Peyer's patch (tissue), 4 donors: ENCODE measurements at places on chromosomes 1 and 21. TPM values are rescaled to one million over a fixed set of nuclear protein-coding genes. Genes with fewer than 3 reads are reported as not detected.

S100A5 gene
- total RNA-seq = not detected

USH2A gene
- not detected for total RNA-seq

AKR7A2 gene
- 122 TPM for total RNA-seq

LCE1B gene
- not detected for total RNA-seq

GBP6 gene
- total RNA-seq = not detected

GRCh38 chr1:156025876-156026275, 5.1 kb upstream of the SSR2 start:
- H3K27me3 ChIP-seq = no peaks in the 10 kb centered on the region
- no peaks in the 10 kb centered on the region for H3K4me1 ChIP-seq
- peak; percentile 67 for DNase-seq
- no peak overlapping the region for H3K27ac ChIP-seq
- no peaks in the 10 kb centered on the region for H3K36me3 ChIP-seq
- no peak overlapping the region for H3K4me3 ChIP-seq

GRCh38 chr1:156662005-156662799, 15.0 kb downstream of the NES start:
- peaks cover 28% of the 10 kb centered on the region for H3K4me1 ChIP-seq
- H3K4me3 ChIP-seq = no peak overlapping the region
- no peaks in the 10 kb centered on the region for H3K36me3 ChIP-seq
- DNase-seq = no peak

DNA sequence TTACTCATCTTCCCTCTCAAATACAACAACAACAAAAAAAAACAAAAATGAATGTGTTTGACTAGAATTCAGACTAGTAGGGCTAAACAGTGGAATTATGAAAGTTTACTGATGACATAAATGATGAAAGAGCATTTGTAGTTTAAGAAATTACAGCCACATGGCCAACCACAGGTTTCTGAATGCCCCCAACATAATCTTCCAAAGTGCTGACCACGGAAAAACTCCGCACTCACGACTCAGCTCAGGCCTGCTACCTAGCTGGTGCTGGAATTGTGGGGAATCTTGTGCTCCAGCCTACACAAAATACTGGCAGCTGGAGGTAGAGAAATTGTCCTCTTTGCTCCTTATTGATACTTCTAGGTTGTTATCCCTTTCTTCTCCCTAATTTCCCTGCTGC, 23.6 kb upstream of the TBX15 start:
- no peaks in the 10 kb centered on the region for H3K36me3 ChIP-seq
- peaks cover 13% of the 10 kb centered on the region for H3K27me3 ChIP-seq
- DNase-seq = no peak
- H3K4me3 ChIP-seq = no peak overlapping the region
- H3K4me1 ChIP-seq = no peaks in the 10 kb centered on the region
- no peak overlapping the region for H3K27ac ChIP-seq

DNA sequence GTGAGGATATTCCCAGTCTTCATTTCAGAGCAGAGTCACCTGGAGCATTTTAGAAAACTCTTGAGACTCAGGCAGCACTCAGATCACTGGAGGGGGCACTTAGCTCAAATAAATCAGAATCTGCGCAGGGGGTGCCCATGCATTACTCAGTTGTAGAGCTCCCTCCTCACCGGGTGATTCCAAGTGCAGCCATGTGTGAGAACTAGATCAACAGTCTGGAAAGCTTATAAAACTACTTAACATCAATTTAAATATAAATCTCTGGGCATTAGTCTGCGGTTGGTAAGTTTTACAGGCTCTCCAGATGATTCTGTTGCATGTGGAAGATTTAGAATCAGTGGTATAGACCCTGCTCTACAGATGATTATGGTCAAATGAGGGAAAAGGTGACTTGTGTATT, 128.6 kb downstream of the ST6GALNAC3 start:
- no peaks in the 10 kb centered on the region for H3K27me3 ChIP-seq
- H3K4me1 ChIP-seq = no peaks in the 10 kb centered on the region
- no peak overlapping the region for H3K4me3 ChIP-seq
- no peak for DNase-seq
- H3K36me3 ChIP-seq = no peaks in the 10 kb centered on the region

DNA sequence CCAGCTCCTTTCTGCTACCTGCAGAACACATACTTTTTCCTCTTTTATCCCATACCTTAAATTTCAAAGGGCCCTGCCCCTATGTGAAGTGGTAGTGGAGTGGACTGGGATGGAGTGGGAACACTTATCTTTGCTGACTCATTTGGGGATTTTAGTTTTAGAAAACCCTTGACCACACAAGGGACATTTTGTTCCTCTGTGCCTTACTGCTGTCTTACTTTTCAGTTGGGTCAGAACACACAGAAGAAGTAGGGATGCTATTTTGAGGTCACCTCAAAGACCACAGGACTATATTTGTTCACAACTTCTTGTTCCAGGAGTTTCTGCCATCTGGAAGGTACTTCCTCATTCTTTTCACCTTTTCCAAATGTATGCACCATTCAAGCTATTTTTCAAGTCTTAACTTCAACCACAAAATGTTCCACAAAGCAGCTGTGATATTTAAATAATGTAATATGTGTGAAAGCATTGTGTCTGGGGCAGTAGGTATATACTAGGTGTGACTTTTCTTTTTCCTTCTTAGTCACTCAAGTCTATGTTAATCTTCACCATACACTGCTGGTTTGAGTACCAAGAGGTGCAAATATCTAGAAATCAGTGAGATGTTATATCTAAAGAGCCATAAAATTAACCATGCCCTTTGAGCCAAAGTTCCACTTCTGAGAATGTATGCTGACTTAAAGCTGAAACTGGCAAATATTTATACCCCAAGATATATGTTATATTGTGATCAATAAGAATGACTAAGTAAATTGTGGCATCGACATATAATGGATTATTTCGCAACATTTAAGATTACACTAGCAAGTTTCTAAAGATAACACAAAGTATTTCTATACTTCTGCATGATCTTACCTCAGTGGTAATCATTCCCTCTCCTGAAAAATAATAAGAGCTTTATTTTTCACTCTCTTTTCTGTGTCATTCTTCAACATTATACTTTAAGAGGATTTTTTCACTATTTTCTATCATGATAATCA, 308.5 kb downstream of the MRPL39 start:
- H3K4me1 ChIP-seq = no peaks in the 10 kb centered on the region
- no peak for DNase-seq
- H3K27ac ChIP-seq = no peak overlapping the region
- H3K4me3 ChIP-seq = no peak overlapping the region

DNA sequence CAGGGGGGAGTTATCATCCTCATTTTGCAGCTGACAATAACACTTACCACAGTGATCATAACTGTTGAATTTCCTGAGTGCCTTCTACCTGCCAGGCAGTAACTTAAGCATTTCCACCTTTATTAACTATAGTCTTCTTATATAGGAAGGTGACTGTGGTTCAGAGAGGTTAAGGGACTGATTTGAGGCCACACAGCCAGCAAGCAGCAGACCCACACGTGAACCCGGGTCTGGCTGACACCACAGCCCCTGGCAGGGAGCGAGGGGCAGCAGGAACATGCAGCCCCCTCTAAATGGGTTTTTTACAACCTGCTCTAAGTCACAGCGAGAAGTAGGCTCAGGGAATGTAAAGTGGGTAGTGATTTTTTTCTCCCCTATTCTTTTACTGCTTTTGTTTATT, 248.2 kb downstream of the KAZN start:
- no peak for DNase-seq
- no peak overlapping the region for H3K4me3 ChIP-seq
- no peaks in the 10 kb centered on the region for H3K36me3 ChIP-seq

DNA sequence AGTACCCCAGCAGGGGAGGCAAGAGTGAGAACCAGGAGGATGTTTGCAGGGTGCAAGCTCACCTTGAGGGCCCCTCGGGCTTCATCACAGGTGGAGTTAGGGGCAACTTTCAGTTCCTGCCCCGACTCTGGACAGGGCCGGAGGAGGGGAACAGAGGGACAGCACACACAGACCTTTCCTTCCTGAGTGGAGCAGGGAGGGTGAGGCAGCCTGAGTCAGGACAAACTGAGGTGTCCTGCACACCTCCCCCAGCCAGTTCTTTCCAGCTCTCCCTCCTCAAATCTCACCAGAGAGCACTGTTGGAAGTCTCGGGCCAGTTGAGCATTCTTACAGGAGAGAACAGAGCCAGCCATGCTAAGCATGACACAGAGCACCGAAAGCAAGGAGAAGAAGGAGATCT, 1.5 kb downstream of the ENTREP3 start:
- H3K36me3 ChIP-seq = no peaks in the 10 kb centered on the region
- DNase-seq = no peak
- no peaks in the 10 kb centered on the region for H3K27me3 ChIP-seq
- H3K4me3 ChIP-seq = peak overlapping the region; percentile 93
- peaks cover 23% of the 10 kb centered on the region for H3K4me1 ChIP-seq

DNA sequence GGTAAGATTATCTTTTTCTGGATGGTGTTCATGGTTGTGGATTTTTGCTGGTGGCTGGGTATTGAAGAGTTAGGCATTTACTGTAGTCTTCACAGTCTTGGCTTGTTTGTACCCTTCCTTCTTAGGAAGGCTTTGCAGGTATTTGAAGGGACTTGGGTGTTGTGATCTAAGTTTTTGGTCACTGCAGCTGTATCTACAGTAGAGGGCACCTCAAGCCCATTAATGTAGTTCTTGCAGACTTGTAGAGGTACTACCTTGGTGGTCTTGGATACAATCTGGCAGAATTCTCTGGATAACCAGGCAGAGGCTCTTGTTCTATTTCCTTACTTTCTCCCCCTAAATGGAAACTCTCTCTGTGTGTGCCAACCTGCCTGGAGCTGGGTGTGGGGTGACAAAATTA, 155.8 kb upstream of the BRINP3 start:
- no peaks in the 10 kb centered on the region for H3K27me3 ChIP-seq
- H3K27ac ChIP-seq = no peak overlapping the region
- DNase-seq = no peak
- no peaks in the 10 kb centered on the region for H3K4me1 ChIP-seq

- no peak for DNase-seq
- no peak overlapping the region for H3K27ac ChIP-seq
- H3K36me3 ChIP-seq = no peaks in the 10 kb centered on the region
- no peak overlapping the region for H3K4me3 ChIP-seq
- H3K27me3 ChIP-seq = no peaks in the 10 kb centered on the region
Observed at GRCh38 chr1:240457203-240457602, 154.8 kb downstream of the GREM2 start.

- H3K4me1 ChIP-seq = no peaks in the 10 kb centered on the region
- H3K27me3 ChIP-seq = no peaks in the 10 kb centered on the region
- DNase-seq = no peak
- no peaks in the 10 kb centered on the region for H3K36me3 ChIP-seq
Observed at GRCh38 chr21:33481314-33481943, 1.7 kb upstream of the TMEM50B start.

GRCh38 chr1:13586001-13586400, 2.4 kb downstream of the PDPN start:
- DNase-seq = no peak
- no peaks in the 10 kb centered on the region for H3K36me3 ChIP-seq
- H3K27me3 ChIP-seq = no peaks in the 10 kb centered on the region
- no peaks in the 10 kb centered on the region for H3K4me1 ChIP-seq
- H3K4me3 ChIP-seq = no peak overlapping the region
- H3K27ac ChIP-seq = no peak overlapping the region

DNA sequence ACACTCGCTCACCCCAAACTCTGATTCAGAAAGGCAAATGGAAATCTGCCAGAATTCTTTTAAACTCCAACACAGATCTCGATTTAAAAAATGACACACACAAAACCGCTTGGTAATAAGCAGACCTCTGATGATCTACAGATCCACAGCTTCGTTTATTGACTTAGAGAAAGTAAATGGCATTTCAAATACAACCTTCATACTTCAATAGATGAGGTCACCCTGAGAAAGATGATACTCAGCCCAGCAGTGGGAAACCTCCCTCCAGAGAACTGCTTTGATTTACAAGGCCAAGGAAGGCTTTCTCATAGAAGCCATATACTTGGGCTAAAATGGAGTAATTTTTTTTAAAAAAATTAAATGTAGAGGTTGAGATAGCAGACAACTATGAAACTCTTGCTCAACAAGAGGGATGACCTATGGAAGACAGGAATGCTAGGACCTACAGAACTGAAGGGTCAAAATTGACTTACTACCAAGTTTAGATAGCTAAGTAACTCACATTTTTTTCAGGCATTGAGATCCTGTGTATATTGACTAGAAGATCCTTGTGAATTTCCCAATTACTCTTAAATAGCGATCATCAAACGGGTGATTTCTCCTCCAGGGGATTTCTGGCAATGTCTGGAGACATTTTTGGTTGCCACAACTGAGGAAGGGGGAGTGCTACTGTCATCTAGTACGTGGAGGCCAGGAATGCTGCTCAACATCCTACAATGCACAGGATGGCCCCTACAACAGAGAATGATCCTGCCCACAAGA, 143.9 kb downstream of the CLIC6 start:
- no peaks in the 10 kb centered on the region for H3K36me3 ChIP-seq
- H3K27ac ChIP-seq = peak overlapping the region; percentile 31
- no peaks in the 10 kb centered on the region for H3K4me1 ChIP-seq
- DNase-seq = no peak
- H3K4me3 ChIP-seq = no peak overlapping the region
- no peaks in the 10 kb centered on the region for H3K27me3 ChIP-seq

GRCh38 chr1:213393860-213394259, 342.8 kb downstream of the RPS6KC1 start:
- DNase-seq = no peak
- no peak overlapping the region for H3K4me3 ChIP-seq
- no peak overlapping the region for H3K27ac ChIP-seq
- no peaks in the 10 kb centered on the region for H3K27me3 ChIP-seq
- H3K36me3 ChIP-seq = no peaks in the 10 kb centered on the region

DNA sequence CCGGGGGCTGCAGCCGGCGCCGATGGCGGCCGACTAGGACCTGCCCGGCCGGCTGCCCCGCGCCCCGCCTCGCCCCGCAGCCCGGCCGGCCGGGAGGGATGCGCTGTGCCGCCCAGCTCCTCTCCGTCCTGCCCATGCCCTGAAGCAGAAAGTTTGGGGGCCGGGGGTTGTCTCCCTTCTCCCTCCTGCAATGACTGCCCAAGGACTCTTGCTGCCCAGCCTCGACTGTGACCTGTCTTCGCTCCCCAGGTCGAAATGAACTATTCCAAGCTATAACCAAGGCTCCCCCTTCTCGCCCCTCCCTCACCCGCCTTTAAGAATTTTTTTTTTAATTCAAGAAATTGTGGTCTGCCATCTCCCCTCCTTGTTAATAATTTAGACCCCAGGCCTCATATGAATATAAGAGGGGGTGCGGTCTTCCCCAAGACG, 361 bp downstream of the TMCC2 start:
- H3K4me1 ChIP-seq = peaks cover 14% of the 10 kb centered on the region
- H3K27ac ChIP-seq = no peak overlapping the region
- peak overlapping the region; percentile 64 for H3K4me3 ChIP-seq
- DNase-seq = peak; percentile 21

GRCh38 chr1:17857996-17858395, 102.9 kb downstream of the ACTL8 start:
- no peaks in the 10 kb centered on the region for H3K4me1 ChIP-seq
- H3K27ac ChIP-seq = no peak overlapping the region

GRCh38 chr1:233677690-233678354, 63.9 kb downstream of the KCNK1 start:
- no peaks in the 10 kb centered on the region for H3K36me3 ChIP-seq
- no peaks in the 10 kb centered on the region for H3K27me3 ChIP-seq
- H3K4me3 ChIP-seq = no peak overlapping the region
- H3K4me1 ChIP-seq = peaks cover 4% of the 10 kb centered on the region
